ENCODE measurements at places on chromosomes 2 and 18.

- no peak overlapping the region for H3K27ac ChIP-seq
- H3K27me3 ChIP-seq, result no peaks in the 10 kb centered on the region
- H3K4me3 ChIP-seq, result no peak overlapping the region
- peaks cover 13% of the 10 kb centered on the region for H3K36me3 ChIP-seq
Measured at GRCh38 chr2:135667045-135667444, 74.6 kb upstream of the UBXN4 start.

GRCh38 chr18:78213361-78213994 is 766.1 kb upstream of the SALL3 start:
- H3K27ac ChIP-seq, result no peak overlapping the region
- H3K4me1 ChIP-seq, result no peaks in the 10 kb centered on the region
- H3K36me3 ChIP-seq, result no peaks in the 10 kb centered on the region
- no peak for DNase-seq
- no peaks in the 10 kb centered on the region for H3K27me3 ChIP-seq

- H3K27me3 ChIP-seq, result no peaks in the 10 kb centered on the region
- H3K27ac ChIP-seq, result no peak overlapping the region
- H3K36me3 ChIP-seq, result peaks cover 2% of the 10 kb centered on the region
- no peak overlapping the region for H3K4me3 ChIP-seq
- no peak for DNase-seq
Measured at GRCh38 chr2:241030883-241031282, 32.5 kb downstream of the SNED1 start.

DNA sequence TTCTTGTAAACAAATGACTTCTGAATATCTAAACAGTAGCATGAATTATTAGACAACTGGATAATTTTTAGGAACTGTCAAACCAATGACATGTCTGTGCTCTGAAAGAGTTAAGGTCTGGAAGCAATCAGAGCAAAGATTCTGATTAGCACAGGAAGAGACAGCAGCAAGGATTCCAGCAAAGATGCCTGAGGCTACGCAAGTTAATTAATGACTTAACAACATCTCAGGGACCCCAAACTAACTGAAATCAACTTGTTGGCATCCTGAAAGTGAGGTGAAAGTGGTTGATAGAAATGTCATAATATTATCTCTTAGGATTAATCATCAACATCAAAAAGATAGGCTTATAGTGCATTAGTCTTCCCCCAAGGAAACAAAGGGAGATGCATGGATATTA is 123.3 kb upstream of the TMEM200C start:
- H3K36me3 ChIP-seq, result no peaks in the 10 kb centered on the region
- H3K4me1 ChIP-seq, result no peaks in the 10 kb centered on the region
- DNase-seq, result no peak
- no peak overlapping the region for H3K4me3 ChIP-seq

DNA sequence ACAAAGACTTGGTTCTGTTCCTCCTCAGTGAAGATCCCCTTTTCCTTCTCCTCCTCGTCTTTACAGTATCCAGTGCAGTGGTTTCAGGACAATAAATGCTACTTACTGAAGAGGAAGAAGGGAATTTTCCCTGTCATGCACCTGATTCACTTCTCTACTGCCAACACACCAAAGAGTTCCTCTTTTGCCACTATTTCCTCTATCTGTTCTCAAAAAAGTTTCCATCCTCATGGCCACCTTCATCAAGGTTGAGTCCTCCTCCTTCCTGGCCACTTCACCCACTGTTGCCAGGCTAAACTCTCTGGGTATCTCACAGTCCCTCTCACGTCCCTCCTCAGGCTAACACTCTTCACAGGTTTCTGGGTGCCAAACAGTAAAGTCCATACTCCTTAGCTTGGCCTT is 41.7 kb downstream of the PLEKHM3 start:
- no peak overlapping the region for H3K4me3 ChIP-seq
- peaks cover 7% of the 10 kb centered on the region for H3K36me3 ChIP-seq
- H3K27ac ChIP-seq, result no peak overlapping the region
- peaks cover 13% of the 10 kb centered on the region for H3K4me1 ChIP-seq
- no peak for DNase-seq

DNA sequence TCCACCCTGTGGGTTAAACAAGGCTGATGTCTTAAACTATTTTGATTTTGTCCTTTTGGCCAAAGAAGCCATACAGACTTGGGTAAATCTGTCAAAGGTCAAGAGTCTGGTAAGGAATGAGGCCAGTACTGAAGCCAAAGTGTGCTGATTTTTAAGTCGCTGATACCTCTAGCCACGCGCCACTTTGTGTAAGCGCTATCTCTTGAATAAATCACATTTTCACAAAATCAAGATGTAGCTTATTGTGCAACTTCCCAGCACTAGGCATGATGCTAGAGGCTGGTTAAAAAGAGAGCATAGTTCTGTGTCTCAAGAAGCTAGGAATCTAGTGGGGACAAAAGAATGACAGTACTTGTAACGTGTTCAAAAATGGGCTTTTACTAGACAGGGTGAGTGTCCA is 510.6 kb upstream of the RAB6C start:
- DNase-seq, result no peak
- no peak overlapping the region for H3K27ac ChIP-seq
- H3K27me3 ChIP-seq, result no peaks in the 10 kb centered on the region
- H3K4me1 ChIP-seq, result no peaks in the 10 kb centered on the region
- peaks cover 2% of the 10 kb centered on the region for H3K36me3 ChIP-seq
- no peak overlapping the region for H3K4me3 ChIP-seq

DNA sequence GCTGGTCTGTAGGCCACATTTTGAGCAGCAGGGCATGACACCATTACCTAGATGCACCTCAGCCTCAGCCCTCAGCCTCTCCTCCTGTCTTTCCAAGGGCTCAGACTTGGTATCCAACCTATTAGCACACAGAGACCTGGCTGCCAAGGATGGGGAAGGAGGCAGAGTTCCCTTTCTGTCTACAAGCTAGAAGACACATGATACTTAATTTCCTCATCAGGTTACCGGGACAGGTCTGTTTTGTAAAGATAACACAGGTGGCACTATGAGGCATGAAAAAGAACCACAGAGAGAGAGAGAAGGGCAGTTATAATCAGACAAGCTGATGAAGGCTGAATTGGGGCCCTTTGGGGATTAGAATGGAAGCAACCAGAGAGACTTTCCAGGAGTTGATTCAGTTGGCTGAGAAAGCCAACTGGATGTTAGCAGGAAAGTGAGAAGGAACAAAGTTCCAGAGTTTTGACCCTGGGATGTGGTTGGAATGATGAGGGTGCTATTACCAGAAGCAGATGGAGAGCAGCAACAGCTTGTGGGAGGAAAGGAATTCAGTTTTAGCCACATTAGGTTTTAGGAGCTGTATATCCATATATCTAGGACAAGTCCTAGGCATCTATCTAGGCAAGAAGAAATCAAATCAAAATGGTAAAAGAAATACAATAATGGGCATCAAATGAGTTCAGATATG is 46.0 kb upstream of the RMND5A start:
- no peaks in the 10 kb centered on the region for H3K4me1 ChIP-seq
- no peaks in the 10 kb centered on the region for H3K36me3 ChIP-seq

- no peak overlapping the region for H3K27ac ChIP-seq
- H3K4me1 ChIP-seq, result no peaks in the 10 kb centered on the region
- no peaks in the 10 kb centered on the region for H3K36me3 ChIP-seq
- no peak for DNase-seq
Measured at GRCh38 chr2:236223675-236224074, 40.5 kb downstream of the ASB18 start.

DNA sequence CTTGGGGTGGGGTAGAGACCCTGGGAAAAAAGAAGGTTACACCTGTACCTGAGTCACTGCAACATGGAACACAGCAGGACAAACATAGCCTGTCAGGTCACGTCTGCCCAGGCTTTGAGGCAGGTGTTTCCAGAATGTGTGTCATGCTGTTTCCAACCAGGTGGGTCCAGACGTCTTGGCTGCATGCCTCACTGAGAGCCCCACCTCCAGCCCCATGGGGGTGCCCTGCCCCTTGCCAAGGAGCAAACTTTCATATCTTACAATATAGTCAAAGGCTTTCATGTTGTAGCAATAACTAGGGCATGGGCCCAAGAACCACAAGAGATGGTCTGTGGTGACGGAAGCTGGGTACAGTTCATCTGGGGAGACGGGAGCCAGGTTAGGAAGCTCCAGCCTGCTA is 499.7 kb downstream of the BCL11A start:
- H3K4me3 ChIP-seq, result no peak overlapping the region
- no peaks in the 10 kb centered on the region for H3K4me1 ChIP-seq
- peaks cover 2% of the 10 kb centered on the region for H3K36me3 ChIP-seq
- no peaks in the 10 kb centered on the region for H3K27me3 ChIP-seq
- no peak for DNase-seq

DNA sequence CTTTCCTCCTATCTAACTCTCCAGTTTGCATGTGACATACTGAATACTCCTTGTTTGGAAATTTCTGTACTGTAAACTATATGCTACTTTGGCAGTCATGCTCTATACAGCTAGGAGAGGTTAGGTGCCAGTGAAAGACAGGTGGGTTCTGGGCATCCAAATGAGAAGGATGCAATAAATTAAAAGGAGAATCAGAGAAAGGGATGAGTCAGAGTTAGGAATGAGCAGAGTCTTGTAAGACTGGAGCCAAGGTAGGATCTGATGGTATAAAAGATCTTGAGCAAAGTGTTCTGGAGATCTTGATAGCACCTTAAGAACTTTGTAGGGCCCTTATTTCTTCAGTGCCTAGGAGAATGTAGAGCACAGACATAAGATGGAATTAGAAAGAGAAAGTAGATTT is 58.7 kb upstream of the STAM2 start:
- no peak overlapping the region for H3K27ac ChIP-seq
- H3K27me3 ChIP-seq, result no peaks in the 10 kb centered on the region
- no peaks in the 10 kb centered on the region for H3K4me1 ChIP-seq
- H3K36me3 ChIP-seq, result no peaks in the 10 kb centered on the region
- no peak for DNase-seq

- H3K4me1 ChIP-seq, result peaks cover 27% of the 10 kb centered on the region
- no peak for DNase-seq
- peaks cover 12% of the 10 kb centered on the region for H3K36me3 ChIP-seq
- no peak overlapping the region for H3K4me3 ChIP-seq
Measured at GRCh38 chr2:42171396-42171980, 2.3 kb downstream of the EML4 start.

GRCh38 chr2:43937269-43937820 is 58.4 kb downstream of the LRPPRC start:
- peaks cover 30% of the 10 kb centered on the region for H3K36me3 ChIP-seq
- no peak overlapping the region for H3K4me3 ChIP-seq
- no peak for DNase-seq
- H3K4me1 ChIP-seq, result no peaks in the 10 kb centered on the region
- H3K27me3 ChIP-seq, result no peaks in the 10 kb centered on the region
